Neural progenitor cell (in vitro differentiated cells): ENCODE measurements at places on chromosomes 7 and 10. TPM values are rescaled to one million over a fixed set of nuclear protein-coding genes. Genes with fewer than 3 reads are reported as not detected.

TMEM225B gene
- 0.53 TPM in 1 of 2 replicates, not detected in the other for total RNA-seq

RAMP3 gene
- not detected in 2 replicates for total RNA-seq

FOXI2 gene
- total RNA-seq: not detected in 2 replicates

COL1A2 gene
- 28.0 and 47.9 TPM in 2 replicates for total RNA-seq

MDH2 gene
- total RNA-seq: 51.5 and 73.4 TPM in 2 replicates

ITPRID1 gene
- not detected in 2 replicates for total RNA-seq

CHCHD3 gene
- 95.4 and 142 TPM in 2 replicates for total RNA-seq

OR2A42 gene
- 0.15 TPM in 1 of 2 replicates, not detected in the other for total RNA-seq

FOXP2 gene
- 0.25 and 1.1 TPM in 2 replicates for total RNA-seq

PRTFDC1 gene
- 26.4 and 37.7 TPM in 2 replicates for total RNA-seq

PNLIPRP1 gene
- not detected in 2 replicates for total RNA-seq

CALN1 gene
- 1.9 and 3.1 TPM in 2 replicates for total RNA-seq

POM121 gene
- 5.8 and 10.4 TPM in 2 replicates for total RNA-seq

EGFR gene
- 4.6 and 4.7 TPM in 2 replicates for total RNA-seq

PPP1R17 gene
- total RNA-seq: 0.09 TPM in 1 of 2 replicates, not detected in the other

NPFFR1 gene
- total RNA-seq: 0.06 TPM in 1 of 2 replicates, not detected in the other
